ENCODE measurements at places on chromosomes 7 and 10. TPM values are rescaled to one million over a fixed set of nuclear protein-coding genes. Genes with fewer than 3 reads are reported as not detected.

Gene MGAM2
- not detected for total RNA-seq

Gene TMEM140
- 12.6 TPM for total RNA-seq

DNA sequence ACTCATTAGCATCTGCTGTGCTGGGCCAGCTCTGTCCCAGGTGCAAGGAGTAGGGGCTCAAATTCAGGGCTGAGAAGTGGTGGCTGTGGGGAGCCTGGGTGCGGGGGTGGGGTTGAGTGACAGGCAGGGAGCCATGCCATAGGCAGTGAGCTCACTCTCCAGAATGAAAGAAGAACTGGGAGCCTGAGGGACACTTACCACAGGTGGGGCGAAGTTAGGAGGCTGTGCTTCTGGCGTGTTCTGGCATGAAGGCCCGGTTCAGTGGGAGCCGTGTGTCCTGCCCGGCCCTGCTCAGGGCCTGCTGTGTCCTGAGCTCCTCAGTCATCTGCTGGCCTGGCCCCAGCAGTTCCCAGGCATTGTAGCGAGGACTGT, 62.5 kb downstream of the MKI67 start:
- peaks cover 82% of the 10 kb centered on the region for H3K4me1 ChIP-seq
- H3K27ac ChIP-seq = peak overlapping the region; percentile 85
- no peak for DNase-seq

GRCh38 chr7:133434246-133434865, 181.5 kb downstream of the EXOC4 start:
- no peaks in the 10 kb centered on the region for H3K36me3 ChIP-seq
- H3K27ac ChIP-seq = no peak overlapping the region
- no peaks in the 10 kb centered on the region for H3K27me3 ChIP-seq
- no peak overlapping the region for H3K4me3 ChIP-seq
- DNase-seq = no peak

GRCh38 chr7:826230-826917, 5.9 kb upstream of the SUN1 start:
- DNase-seq = no peak
- no peak overlapping the region for H3K4me3 ChIP-seq
- H3K27ac ChIP-seq = no peak overlapping the region
- peaks cover 2% of the 10 kb centered on the region for H3K36me3 ChIP-seq
- H3K27me3 ChIP-seq = no peaks in the 10 kb centered on the region

GRCh38 chr7:100933734-100934133, 15.6 kb upstream of the MUC3A start:
- peaks cover 6% of the 10 kb centered on the region for H3K27me3 ChIP-seq
- H3K36me3 ChIP-seq = no peaks in the 10 kb centered on the region
- H3K4me3 ChIP-seq = no peak overlapping the region
- no peak for DNase-seq
- H3K27ac ChIP-seq = no peak overlapping the region

Gene ETV1
- not detected for total RNA-seq

Gene CLEC2L
- total RNA-seq = not detected

DNA sequence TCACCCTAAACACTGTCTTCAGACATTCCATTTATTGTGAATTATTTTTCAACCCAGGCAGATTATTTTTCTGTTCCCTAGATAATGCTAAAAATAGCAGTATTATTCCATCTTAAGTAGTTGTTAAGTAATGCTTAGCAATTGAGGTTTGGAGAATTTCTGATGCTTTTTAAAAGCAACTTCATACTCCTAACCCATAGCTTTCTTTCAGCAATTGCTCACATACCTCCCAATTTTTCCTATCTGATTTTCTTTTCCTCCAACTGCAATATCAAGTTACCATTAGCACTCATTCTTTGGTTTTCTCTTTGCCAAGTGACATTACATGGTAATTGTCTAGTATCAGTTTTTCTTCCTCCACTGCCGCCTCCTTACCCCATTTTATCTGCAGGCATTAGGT, 104.7 kb downstream of the GPR85 start:
- H3K36me3 ChIP-seq = no peaks in the 10 kb centered on the region
- no peak for DNase-seq
- no peaks in the 10 kb centered on the region for H3K4me1 ChIP-seq
- no peak overlapping the region for H3K4me3 ChIP-seq
- peaks cover 2% of the 10 kb centered on the region for H3K27me3 ChIP-seq

Gene C1GALT1
- 50.7 TPM for total RNA-seq

DNA sequence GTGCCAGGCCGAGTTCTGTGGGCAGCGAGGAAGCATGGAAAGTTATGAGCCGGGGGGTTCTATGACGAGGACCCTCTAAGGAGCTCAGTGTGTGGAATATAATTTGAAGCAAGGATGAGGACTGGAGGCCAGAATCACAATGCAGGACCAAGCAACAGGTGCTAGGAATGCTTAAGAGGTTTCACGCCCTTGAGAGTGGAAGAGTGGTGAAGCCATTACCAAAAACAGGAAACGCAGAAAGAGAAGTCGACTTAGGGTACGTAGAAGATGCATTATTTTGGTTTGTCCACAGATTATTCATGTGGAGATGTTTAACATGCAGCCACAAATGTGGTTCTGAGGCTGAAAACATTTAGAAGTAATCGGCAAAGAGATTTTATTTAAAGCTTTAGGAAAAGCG, 78.7 kb downstream of the PIP4K2A start:
- H3K4me3 ChIP-seq = peak overlapping the region; percentile 19
- H3K27me3 ChIP-seq = no peaks in the 10 kb centered on the region
- peaks cover 86% of the 10 kb centered on the region for H3K4me1 ChIP-seq
- no peak for DNase-seq
- H3K27ac ChIP-seq = peak overlapping the region; percentile 81
- H3K36me3 ChIP-seq = peaks cover 57% of the 10 kb centered on the region

DNA sequence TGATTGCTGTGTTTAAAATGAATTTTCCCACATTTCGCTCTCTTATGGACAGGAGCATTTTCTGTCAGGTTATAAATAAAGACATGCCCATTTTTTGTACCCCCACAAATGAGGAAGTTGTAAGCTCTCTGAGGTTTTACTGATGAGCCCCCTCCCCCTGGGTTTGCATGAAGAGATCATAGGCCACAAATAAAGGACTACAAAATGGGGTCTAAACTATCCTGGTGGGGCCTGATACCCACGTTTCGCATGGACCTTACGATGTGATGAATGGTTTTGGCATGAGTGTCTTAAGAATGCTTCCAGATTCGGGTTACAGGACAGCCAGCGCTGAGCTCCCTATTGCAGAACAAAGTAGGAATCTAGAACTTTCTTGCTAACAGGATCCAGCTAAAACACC, 5.8 kb downstream of the IKZF1 start:
- H3K27me3 ChIP-seq = no peaks in the 10 kb centered on the region
- H3K4me3 ChIP-seq = peak overlapping the region; percentile 92
- peak overlapping the region; percentile 98 for H3K27ac ChIP-seq
- peaks cover 99% of the 10 kb centered on the region for H3K36me3 ChIP-seq
- H3K4me1 ChIP-seq = peaks cover 36% of the 10 kb centered on the region
- DNase-seq = peak; percentile 57

GRCh38 chr7:31445686-31446355, 68.1 kb upstream of the ITPRID1 start:
- no peaks in the 10 kb centered on the region for H3K27me3 ChIP-seq
- H3K27ac ChIP-seq = no peak overlapping the region
- no peaks in the 10 kb centered on the region for H3K4me1 ChIP-seq

- no peaks in the 10 kb centered on the region for H3K27me3 ChIP-seq
- peaks cover 73% of the 10 kb centered on the region for H3K4me1 ChIP-seq
- peaks cover 70% of the 10 kb centered on the region for H3K36me3 ChIP-seq
These were observed 4.8 kb downstream of the GSTO1 start for GRCh38 chr10:104259456-104259855.

Gene CYP3A5
- not detected for total RNA-seq

DNA sequence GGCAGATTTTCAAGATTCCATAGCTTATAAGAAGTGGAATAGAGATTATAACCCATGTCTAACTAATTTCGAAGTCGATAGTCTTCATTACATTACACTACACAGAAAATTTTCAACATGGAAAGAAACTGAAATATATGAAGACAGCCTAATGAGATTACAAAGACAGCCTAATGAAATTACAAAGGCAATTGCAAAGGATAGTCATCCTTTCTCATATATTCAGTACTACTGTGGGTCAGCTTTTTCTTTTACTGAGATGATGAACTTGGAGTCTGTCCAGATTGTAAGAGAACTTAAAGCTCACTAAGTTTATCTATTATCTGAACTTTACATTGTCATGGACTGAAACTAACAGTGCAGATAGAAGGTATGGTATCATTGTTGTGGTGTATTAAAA, 304.4 kb upstream of the MBL2 start:
- no peaks in the 10 kb centered on the region for H3K36me3 ChIP-seq
- H3K4me3 ChIP-seq = no peak overlapping the region
- DNase-seq = no peak

Gene CDNF
- 0.89 TPM for total RNA-seq

Measured in activated CD8-positive, alpha-beta T cell treated with anti-CD3 and anti-CD28 coated beads, Interleukin-2, amount 10 ng/mL, durations not matched to agents 7 days and 5 days (primary cell).